ENCODE measurements at places on chromosomes 5 and 9. TPM values are rescaled to one million over a fixed set of nuclear protein-coding genes. Genes with fewer than 3 reads are reported as not detected.
A peak's percentile ranks its signal among the peaks of the same experiment; 100 is the strongest.

DNA sequence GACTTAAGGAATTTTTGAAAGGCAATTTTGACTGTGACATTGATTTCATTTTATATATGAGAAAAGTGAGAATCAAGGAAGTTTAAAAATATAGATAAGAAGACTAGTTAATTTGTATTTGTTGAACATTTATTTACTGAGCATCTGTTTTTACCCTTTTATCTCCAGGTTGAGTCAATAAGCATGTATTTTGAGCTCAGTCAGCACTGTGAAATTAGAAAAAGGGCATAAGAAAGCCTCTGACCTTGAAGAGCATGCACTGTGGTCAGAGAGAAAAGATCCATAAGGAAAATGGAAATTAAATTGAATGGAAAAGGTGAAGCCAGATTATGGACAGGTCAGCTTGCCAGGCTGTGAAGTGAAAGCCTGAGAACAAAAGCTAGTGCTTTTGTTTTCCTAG, 44.4 kb downstream of the ELL2 start:
- no peak overlapping the region for H3K4me3 ChIP-seq
- DNase-seq = no peak
- H3K36me3 ChIP-seq = peaks cover 2% of the 10 kb centered on the region
- H3K4me1 ChIP-seq = peaks cover 32% of the 10 kb centered on the region
- no peak overlapping the region for H3K27ac ChIP-seq

Gene C9orf78
- 89.7 TPM for total RNA-seq

Gene ZNF462
- total RNA-seq = not detected

Gene GLRA1
- total RNA-seq = not detected

GRCh38 chr9:5301544-5301943, 3.0 kb downstream of the RLN2 start:
- H3K4me1 ChIP-seq = peaks cover 26% of the 10 kb centered on the region
- H3K36me3 ChIP-seq = peaks cover 5% of the 10 kb centered on the region
- H3K27ac ChIP-seq = no peak overlapping the region
- DNase-seq = peak; percentile 29
- H3K27me3 ChIP-seq = no peaks in the 10 kb centered on the region
- peak overlapping the region; percentile 38 for H3K4me3 ChIP-seq

Gene PHYHD1
- total RNA-seq = 0.55 TPM

DNA sequence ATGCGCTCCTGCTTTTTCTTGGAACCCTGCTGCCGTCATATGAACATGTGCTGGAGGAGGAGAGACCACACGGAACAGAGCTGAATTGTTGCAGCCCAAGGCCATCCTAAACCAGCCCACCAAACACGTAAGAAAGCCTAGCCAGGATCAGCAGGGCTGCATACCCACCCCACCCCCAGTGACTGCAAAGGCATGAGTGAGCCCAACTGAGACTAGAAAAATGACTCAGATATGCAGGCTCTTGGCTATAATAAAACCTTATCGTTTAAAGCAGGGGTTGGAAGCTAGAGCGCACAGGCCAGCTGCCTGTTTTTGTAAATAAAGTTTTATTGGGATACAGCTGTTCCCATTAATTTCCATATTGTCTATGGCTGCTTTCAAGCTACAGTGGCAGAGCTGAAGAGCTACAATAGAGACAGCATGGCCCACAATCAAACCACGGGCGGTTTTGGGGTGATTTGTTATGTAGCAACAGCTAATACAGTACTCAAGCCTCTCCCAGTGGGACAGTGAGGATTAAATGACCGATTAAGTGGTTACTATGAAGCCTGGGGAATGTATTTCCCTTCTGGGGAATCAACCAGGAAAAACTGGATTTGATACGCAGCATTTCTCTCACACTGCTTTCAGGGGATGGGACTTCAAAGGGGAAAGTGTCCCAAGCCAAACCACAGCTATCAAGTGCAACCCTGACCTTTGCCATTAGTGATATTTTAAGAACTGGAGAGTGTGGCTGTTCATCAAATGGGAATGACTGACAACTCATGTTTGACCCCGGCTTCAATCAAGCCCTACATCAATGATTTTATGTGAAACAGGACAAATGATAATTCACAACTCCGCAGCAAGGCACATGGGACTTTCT, 6.3 kb downstream of the SHB start:
- peaks cover 34% of the 10 kb centered on the region for H3K27me3 ChIP-seq
- no peaks in the 10 kb centered on the region for H3K36me3 ChIP-seq
- H3K4me3 ChIP-seq = no peak overlapping the region

GRCh38 chr5:58412932-58413331, 47.0 kb downstream of the PLK2 start:
- DNase-seq = no peak
- no peaks in the 10 kb centered on the region for H3K36me3 ChIP-seq
- peaks cover 6% of the 10 kb centered on the region for H3K27me3 ChIP-seq
- H3K4me1 ChIP-seq = no peaks in the 10 kb centered on the region
- no peak overlapping the region for H3K27ac ChIP-seq

Gene FOXD4L6
- not detected for total RNA-seq

Gene C9orf153
- 0.34 TPM for total RNA-seq

- DNase-seq = peak; percentile 52
- H3K4me1 ChIP-seq = peaks cover 81% of the 10 kb centered on the region
- peaks cover 71% of the 10 kb centered on the region for H3K36me3 ChIP-seq
- H3K27me3 ChIP-seq = no peaks in the 10 kb centered on the region
- H3K4me3 ChIP-seq = peak overlapping the region; percentile 93
- peak overlapping the region; percentile 90 for H3K27ac ChIP-seq
Measured at GRCh38 chr5:177304392-177305119, 957 bp downstream of the PRELID1 start.

Gene RELL2
- 37.1 TPM for total RNA-seq

GRCh38 chr5:138843316-138844124, 31.6 kb downstream of the LRRTM2 start:
- H3K27me3 ChIP-seq = peaks cover 5% of the 10 kb centered on the region
- H3K4me1 ChIP-seq = peaks cover 5% of the 10 kb centered on the region
- DNase-seq = no peak
- no peak overlapping the region for H3K27ac ChIP-seq

GRCh38 chr5:102753889-102754766, 977 bp upstream of the PAM start:
- peaks cover 35% of the 10 kb centered on the region for H3K4me1 ChIP-seq
- no peak for DNase-seq
- H3K4me3 ChIP-seq = peak overlapping the region; percentile 76
- peaks cover 6% of the 10 kb centered on the region for H3K27me3 ChIP-seq
- H3K27ac ChIP-seq = peak overlapping the region; percentile 62

- H3K36me3 ChIP-seq = no peaks in the 10 kb centered on the region
- H3K4me1 ChIP-seq = peaks cover 2% of the 10 kb centered on the region
- no peak for DNase-seq
Measured at GRCh38 chr9:121221664-121222055, 20.0 kb upstream of the RAB14 start.

DNA sequence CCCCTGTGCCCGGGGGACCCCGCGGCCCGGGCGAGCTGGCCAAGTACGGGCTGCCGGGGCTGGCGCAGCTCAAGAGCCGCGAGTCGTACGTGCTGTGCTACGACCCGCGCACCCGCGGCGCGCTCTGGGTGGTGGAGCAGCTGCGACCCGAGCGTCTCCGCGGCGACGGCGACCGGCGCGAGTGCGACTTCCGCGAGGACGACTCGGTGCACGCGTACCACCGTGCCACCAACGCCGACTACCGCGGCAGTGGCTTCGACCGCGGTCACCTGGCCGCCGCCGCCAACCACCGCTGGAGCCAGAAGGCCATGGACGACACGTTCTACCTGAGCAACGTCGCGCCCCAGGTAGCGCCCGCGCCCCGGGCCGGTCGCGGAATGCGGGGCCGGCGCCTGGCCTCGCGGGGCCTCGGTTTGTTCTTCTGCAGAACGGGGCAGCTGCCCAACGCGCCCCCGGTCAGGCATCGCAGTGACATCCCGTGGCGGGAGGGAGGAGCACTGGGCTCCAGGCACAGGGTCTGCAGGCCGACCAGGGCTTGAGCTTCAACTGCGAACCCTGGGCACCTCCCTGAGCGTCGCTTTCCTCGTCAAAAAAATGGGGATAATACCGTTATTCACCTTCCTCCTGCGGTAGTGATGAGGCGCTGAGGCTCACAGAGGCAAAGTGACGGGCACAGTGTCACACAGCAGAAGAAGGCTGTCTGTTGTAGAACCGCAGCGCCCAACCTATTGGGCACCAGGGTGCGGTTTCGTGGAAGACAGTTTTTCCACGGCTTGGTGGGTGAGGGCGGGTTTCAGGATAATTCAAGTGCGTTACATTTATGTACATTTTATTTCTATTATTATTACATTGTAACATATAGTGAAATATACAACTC, 777 bp downstream of the ENDOG start:
- H3K36me3 ChIP-seq = peaks cover 19% of the 10 kb centered on the region
- H3K27ac ChIP-seq = peak overlapping the region; percentile 76
- peak overlapping the region; percentile 78 for H3K4me3 ChIP-seq

Gene KIF4B
- 0.05 TPM for total RNA-seq

DNA sequence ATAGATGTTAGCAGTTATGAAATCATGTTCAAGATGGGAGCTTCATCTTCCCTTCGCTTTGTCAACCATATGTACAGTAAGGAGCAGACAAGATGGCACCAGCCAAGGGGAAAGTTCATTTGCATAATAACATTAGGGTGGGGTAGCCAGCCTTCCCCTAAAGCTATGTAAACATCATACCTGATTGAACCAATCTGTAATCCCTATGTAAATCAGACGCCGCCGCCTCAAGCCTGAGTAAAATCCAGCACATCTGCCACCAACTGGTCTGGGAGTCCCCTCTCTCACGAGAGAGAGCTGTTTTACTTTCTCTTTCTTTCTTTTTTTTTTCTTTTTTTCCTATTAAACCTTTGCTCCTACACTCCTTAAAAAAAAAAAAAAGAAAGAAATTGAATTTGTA, 30.8 kb upstream of the REEP2 start:
- no peak overlapping the region for H3K4me3 ChIP-seq
- H3K4me1 ChIP-seq = peaks cover 13% of the 10 kb centered on the region
- DNase-seq = peak; percentile 51

DNA sequence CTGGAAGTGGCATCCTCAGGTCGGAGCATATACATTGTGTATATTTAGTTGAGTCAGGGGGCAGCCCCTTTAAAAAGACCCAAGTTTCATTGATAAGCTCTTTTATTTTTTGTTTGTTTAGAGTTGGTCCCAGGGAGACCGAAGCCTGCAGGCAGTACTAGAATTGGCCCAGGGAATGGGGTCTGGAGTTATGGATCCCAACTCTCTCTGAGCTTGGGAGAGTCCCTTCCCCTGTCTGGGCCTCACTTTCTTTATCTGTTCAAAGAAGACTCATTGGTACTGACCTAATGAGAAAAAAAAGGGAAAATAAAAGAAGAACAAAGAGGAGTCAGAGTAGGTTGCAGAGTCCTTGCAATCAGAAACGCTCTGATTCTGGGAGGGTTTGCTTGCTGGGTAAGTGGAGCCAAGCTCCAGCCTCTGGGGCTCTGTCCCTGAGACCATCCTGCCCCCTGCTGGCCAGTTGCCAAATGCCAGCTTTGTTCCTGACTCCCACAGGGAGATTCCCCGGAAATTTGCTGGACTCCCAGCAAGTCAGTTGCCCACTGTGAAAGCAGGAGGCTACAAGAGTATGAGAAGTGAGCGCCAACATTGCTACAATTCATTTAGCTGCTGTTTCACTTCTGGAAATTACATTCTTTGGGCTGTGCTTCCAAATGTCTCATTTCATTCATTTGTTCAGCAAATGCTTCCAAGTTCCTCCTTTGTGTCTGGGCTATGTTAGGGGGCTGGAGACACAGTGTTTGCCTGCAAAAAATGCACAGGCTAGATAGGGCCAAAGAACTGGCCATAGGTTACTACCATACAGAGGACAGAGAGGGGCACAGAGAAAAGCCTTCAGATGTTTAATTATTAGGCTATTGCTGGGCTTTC, 156.2 kb downstream of the MELK start:
- peak; percentile 73 for DNase-seq
- H3K4me1 ChIP-seq = no peaks in the 10 kb centered on the region
- H3K27me3 ChIP-seq = no peaks in the 10 kb centered on the region
- H3K36me3 ChIP-seq = no peaks in the 10 kb centered on the region
- H3K4me3 ChIP-seq = no peak overlapping the region

Gene SNCAIP
- not detected for total RNA-seq

GRCh38 chr9:110110154-110110553, 97.8 kb downstream of the C9orf152 start:
- H3K27me3 ChIP-seq = no peaks in the 10 kb centered on the region
- H3K27ac ChIP-seq = no peak overlapping the region
- DNase-seq = no peak

Gene OTULINL
- 68.3 TPM for total RNA-seq

GRCh38 chr9:111271481-111272080, 58.4 kb downstream of the OR2K2 start:
- no peak for DNase-seq
- no peaks in the 10 kb centered on the region for H3K36me3 ChIP-seq
- no peak overlapping the region for H3K4me3 ChIP-seq
- H3K27me3 ChIP-seq = no peaks in the 10 kb centered on the region
- H3K27ac ChIP-seq = no peak overlapping the region

GRCh38 chr5:140125637-140126036, at the start of gene IGIP:
Gene IGIP (plus strand): TSS chr5:140125937. CDS start chr5:140128477, 2,540 bp downstream.
- H3K27me3 ChIP-seq = peaks cover 2% of the 10 kb centered on the region
- H3K27ac ChIP-seq = no peak within 1 kb of the TSS
- H3K4me3 ChIP-seq = no peak within 1 kb of the TSS
- H3K36me3 ChIP-seq = no peaks in the 10 kb centered on the region

- peaks cover 35% of the 10 kb centered on the region for H3K36me3 ChIP-seq
Measured at GRCh38 chr5:57173319-57174127, at the start of gene GPBP1. Gene GPBP1 (plus strand): TSS chr5:57174059. CDS start chr5:57214131, 40,072 bp downstream.

- H3K27ac ChIP-seq = no peak overlapping the region
- no peaks in the 10 kb centered on the region for H3K36me3 ChIP-seq
- H3K4me3 ChIP-seq = no peak overlapping the region
- H3K4me1 ChIP-seq = no peaks in the 10 kb centered on the region
Measured at GRCh38 chr5:173524136-173524535, 92.3 kb downstream of the BOD1 start.

DNA sequence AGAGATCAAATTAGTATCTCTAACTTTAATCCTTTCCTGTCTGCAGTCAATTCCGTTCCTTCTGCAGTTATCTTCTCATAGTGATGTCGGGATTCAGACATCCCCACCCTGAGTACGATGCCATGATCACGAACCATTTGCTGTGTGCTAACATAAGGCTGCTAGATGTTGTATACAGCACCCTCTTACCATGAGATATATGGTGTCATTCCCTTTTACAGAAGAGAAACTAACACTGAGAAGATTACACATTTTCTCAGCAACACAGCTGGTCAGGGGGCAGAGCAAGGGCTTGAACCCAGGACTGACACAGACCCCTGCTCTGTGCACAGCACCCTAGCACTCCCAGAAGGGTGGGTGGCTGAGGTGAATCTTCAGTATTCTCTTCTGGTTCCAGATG, 46.9 kb upstream of the HSD17B4 start:
- no peak for DNase-seq
- H3K27me3 ChIP-seq = no peaks in the 10 kb centered on the region
- H3K4me3 ChIP-seq = no peak overlapping the region
- H3K4me1 ChIP-seq = peaks cover 7% of the 10 kb centered on the region

Gene SLC6A19
- total RNA-seq = not detected

Gene SLC1A1
- total RNA-seq = 0.13 TPM

Gene IRX1
- not detected for total RNA-seq

DNA sequence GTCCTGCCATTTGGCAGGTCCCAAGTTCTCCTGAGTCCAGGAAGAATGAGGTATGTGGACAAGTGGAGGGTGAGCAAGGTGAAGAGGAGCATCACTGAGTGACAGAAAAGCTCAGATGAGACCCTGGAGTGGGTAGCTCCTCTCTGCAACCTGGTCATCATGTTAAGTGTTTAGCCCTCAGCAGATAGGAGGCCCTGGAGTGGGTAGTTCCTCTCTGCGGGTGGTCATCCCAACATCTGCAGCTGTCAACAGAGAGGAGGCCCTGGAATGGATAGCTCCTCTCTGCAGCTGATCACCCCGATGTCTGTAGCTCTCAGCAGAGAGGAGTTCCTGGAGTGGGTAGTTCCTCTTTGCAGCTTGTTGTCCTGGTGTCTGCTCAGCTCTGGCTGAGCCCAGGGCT, 48.4 kb downstream of the NDUFAF2 start:
- no peaks in the 10 kb centered on the region for H3K4me1 ChIP-seq
- H3K27me3 ChIP-seq = no peaks in the 10 kb centered on the region

Gene CTXN3
- total RNA-seq = not detected

Gene PHF19
- total RNA-seq = 273 TPM

Gene RAPGEF1
- total RNA-seq = 128 TPM
